ENCODE measurements at places on chromosomes 2 and 18.

- H3K4me1 ChIP-seq, result peaks cover 38% of the 10 kb centered on the region
- no peak for DNase-seq
- H3K27me3 ChIP-seq, result no peaks in the 10 kb centered on the region
- no peak overlapping the region for H3K27ac ChIP-seq
- no peak overlapping the region for H3K4me3 ChIP-seq
- no peaks in the 10 kb centered on the region for H3K36me3 ChIP-seq
Observed at GRCh38 chr2:47891369-47892337, 14.6 kb downstream of the FBXO11 start.

DNA sequence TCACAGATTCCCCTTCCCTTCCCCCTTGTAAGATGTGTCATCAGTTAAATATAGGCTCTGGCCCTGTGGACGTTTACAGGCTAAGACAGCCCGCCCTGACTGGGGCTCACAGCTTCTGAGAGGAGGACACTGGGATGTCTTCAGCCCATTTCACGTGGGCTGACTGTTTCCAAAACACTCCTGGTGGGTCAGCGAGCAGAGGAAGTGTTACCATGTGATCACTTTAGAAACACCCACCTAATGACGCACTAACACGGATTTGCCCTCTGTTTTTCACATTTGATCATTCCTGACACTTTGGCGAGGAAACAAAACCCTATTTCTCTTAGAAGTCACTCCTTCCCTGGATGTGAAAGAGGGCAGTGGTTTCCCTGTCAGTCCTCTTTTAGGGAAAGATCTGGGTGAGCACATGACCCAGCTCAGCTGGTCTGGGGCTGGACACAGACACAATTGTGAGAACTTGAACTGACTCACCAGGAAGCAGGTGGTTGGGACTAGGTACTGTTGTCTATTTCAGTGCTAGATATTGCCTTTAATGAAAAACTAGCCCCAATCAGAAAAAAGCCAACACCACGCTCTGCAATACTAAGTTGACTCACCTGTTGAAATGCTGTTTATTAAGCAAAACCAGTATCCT lies 38.8 kb downstream of the BMP10 start:
- H3K4me3 ChIP-seq, result no peak overlapping the region
- H3K4me1 ChIP-seq, result peaks cover 36% of the 10 kb centered on the region
- H3K36me3 ChIP-seq, result no peaks in the 10 kb centered on the region
- H3K27ac ChIP-seq, result peak overlapping the region; percentile 3

DNA sequence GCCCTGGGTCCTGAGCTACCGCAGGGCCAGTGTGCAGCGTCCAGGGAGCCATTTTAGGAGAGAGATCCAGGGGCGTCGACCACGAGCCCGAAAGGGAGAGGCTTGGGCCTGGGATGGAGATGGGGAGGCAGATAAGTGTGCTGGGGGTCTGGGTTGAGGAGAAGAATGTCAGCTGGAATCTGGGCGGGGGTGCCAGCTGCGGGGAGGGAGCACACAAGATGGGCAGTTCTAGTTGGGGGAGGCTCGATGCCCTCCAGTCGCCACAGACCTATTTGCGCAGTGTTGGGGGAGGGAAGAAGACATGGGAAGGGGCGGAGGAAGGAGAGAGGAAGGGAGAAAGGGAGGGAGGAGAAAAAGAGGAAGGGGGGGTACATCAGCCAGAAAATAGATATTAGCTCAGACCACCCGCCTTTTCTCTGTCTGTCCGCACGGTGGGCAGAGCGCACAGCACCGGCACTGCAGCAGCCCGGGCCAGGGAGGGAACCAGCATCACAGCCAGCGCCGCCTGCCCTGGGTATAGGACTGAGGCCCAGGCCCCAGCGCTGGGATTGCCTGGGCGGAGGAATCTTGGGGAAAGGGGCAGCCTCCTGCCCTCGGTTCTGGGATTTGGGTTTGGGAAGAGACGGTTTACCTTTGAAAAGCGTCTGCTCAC lies 1.9 kb upstream of the HOXD11 start:
- H3K36me3 ChIP-seq, result no peaks in the 10 kb centered on the region
- H3K27ac ChIP-seq, result no peak overlapping the region
- H3K4me1 ChIP-seq, result peaks cover 22% of the 10 kb centered on the region
- DNase-seq, result no peak
- no peak overlapping the region for H3K4me3 ChIP-seq

DNA sequence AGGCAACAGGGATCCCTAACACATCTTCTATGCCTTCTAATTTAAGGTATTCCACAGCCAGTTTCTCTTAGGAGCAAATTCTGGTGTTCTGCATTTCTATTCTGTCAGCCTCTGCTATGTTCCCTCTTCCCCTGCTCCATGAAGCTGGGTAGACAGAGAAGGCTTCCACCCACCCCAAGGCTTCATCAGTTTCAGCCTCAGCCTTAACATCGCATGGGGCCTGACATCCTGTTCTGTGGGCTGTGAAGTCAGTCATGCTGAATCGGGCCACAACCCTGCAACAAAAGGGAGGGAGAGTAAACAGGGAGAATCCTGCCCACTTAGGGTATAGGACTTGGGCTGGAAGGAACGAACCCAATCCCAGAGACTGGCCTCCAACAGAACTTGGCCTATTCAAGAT lies 70.6 kb upstream of the PPM1B start:
- H3K4me1 ChIP-seq, result no peaks in the 10 kb centered on the region
- no peaks in the 10 kb centered on the region for H3K27me3 ChIP-seq
- no peak overlapping the region for H3K4me3 ChIP-seq
- no peak overlapping the region for H3K27ac ChIP-seq
- H3K36me3 ChIP-seq, result no peaks in the 10 kb centered on the region
- DNase-seq, result no peak

DNA sequence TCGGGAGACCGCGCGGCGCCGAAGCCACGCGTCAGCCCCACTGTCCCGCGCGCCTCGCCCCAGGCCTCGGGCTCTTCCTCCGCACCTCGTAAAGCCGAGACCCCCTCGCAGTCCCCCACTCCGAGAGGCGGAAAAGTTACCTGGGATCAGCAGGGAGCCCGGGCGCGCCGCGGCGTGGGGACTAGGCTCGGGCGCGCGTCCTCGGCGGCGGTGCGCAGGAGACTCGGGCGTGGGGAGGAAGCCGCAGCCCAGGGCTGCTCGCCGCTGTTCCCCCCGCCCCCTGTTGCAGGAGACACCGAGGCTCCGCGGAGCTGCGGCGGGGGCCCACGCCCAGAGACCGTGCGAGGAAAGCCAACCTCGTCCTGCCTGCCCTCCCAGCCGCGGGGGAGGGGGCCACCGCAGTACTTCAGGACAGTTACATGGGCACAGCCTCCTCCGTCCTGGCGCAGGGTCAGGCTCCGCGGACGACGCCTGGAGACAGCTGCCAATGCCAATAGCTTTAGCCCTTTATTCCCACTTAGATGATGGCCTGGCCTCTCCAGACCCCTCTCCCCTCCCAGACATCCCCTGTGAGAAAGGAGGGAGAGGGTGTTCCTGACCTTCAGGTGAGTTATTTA lies at the start of gene EPB41L3:
Gene EPB41L3, minus strand, starts transcription at position 225 of the 617 bp plus-strand sequence. CDS start 54,814 bp downstream, outside the sequence.
- H3K27ac ChIP-seq, result no peak within 1 kb of the TSS
- no peaks in the 10 kb centered on the region for H3K27me3 ChIP-seq
- peaks cover 14% of the 10 kb centered on the region for H3K4me1 ChIP-seq
- no peaks in the 10 kb centered on the region for H3K36me3 ChIP-seq
- peak within 1 kb of the TSS; percentile 32 for H3K4me3 ChIP-seq

- H3K27me3 ChIP-seq, result no peaks in the 10 kb centered on the region
- no peak overlapping the region for H3K4me3 ChIP-seq
- peaks cover 12% of the 10 kb centered on the region for H3K4me1 ChIP-seq
- H3K27ac ChIP-seq, result no peak overlapping the region
- DNase-seq, result no peak
Observed at GRCh38 chr18:59885579-59886163, 14.1 kb upstream of the PMAIP1 start.

- H3K27ac ChIP-seq, result no peak overlapping the region
- H3K4me3 ChIP-seq, result no peak overlapping the region
- H3K36me3 ChIP-seq, result no peaks in the 10 kb centered on the region
Observed at GRCh38 chr2:98849113-98849512, 86.9 kb downstream of the CRACDL start.

GRCh38 chr2:72579591-72580180 lies 246.1 kb downstream of the EXOC6B start:
- no peaks in the 10 kb centered on the region for H3K27me3 ChIP-seq
- H3K4me1 ChIP-seq, result no peaks in the 10 kb centered on the region
- no peak for DNase-seq
- no peak overlapping the region for H3K4me3 ChIP-seq

DNA sequence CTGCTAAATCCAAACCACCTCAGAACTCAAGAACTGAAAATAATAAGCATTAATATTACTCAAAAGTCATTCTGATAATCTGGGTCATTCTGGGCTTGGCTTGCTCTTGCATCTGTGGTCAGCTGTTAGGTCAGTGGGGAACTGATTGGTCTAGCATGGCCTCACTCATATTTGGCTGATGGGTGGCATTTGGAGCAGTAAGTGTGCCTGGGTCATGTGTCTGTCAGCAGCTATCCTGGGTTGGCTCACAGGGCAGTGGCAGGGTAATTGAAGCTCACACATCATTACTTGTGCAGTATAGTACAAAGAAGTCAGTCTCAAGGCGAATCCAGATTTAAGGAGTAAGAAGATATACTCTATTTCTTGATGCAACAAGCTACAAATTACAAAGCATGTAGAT lies 9.6 kb downstream of the RPL37A start:
- no peak for DNase-seq
- no peak overlapping the region for H3K27ac ChIP-seq
- H3K4me3 ChIP-seq, result no peak overlapping the region
- no peaks in the 10 kb centered on the region for H3K4me1 ChIP-seq

- no peak overlapping the region for H3K27ac ChIP-seq
- H3K36me3 ChIP-seq, result no peaks in the 10 kb centered on the region
- H3K4me3 ChIP-seq, result no peak overlapping the region
Observed at GRCh38 chr2:207513551-207514257, 16.1 kb upstream of the CREB1 start.

DNA sequence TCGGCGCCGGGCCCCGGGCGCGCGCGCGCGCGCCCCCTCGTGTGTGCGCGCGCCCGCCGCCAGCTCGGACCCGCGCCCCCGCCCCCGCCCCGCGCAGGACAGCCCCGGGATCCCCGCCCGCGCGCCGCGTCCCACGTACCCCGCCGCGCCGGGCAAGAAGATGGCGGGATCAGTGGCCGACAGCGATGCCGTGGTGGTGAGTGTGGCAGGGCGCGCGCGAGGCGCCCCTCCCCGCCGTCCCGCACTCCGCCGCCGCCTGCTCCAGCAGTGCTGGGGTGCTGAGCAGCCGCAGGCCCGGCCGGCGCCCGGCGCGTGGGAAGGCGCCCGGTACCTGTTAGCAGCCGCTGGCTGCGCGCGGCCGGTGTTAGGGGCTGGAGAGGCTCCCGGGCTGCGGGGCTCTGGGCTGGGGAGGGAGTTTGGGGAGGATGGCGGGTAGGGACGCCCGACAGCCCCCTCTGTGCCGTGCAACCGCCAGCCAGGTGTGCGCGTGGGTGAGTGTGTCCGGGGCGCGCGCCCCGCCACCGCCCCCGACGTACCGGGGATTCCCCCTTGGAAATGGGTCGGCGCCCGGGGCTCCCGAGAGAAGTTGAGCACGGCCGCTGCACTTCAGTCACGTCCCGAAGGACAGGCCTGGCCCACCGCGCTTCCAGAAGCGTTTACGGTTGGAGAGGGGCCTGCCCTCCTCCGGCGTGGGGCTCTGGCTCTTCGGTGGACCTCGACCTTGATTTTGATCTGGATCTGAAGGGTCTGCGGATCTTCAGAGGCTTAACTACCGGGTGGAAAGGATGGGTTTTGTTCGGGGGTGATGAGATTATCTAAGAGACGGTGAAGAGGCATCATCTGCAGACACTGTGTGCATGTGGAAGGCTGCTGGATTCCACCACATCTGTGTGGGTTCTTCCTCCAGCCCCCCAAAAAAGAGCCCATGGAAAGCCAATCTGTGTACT lies 697 bp downstream of the LGALSL start:
- H3K27me3 ChIP-seq, result no peaks in the 10 kb centered on the region
- no peaks in the 10 kb centered on the region for H3K36me3 ChIP-seq
- DNase-seq, result peak; percentile 60
- H3K4me1 ChIP-seq, result peaks cover 32% of the 10 kb centered on the region
- peak overlapping the region; percentile 95 for H3K27ac ChIP-seq

DNA sequence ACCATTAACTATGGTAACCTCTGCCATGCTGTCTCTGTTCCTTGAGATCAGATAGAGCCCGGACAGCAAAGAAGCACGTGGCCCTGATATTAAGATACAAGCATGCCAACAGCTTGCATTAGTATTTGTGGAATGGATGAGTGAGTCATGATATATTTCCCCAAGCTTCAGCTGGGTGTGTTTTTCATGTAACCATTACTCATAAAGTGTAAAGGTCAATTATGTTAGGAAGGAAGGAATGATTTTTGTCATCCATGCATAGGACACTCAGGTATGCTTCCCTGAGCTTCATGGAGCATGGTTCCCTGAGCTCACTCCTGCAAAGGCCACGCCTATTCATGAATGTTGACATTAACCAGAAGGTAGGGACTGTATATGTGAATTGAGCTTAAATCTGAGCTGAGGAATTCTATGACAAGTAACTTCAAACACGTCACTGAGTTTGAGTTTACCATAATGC lies 74.6 kb downstream of the ARL4C start:
- H3K27me3 ChIP-seq, result no peaks in the 10 kb centered on the region
- H3K27ac ChIP-seq, result no peak overlapping the region
- no peak overlapping the region for H3K4me3 ChIP-seq

- H3K4me3 ChIP-seq, result no peak overlapping the region
- DNase-seq, result no peak
- H3K36me3 ChIP-seq, result no peaks in the 10 kb centered on the region
- H3K27ac ChIP-seq, result no peak overlapping the region
- no peaks in the 10 kb centered on the region for H3K4me1 ChIP-seq
- H3K27me3 ChIP-seq, result no peaks in the 10 kb centered on the region
Observed at GRCh38 chr2:160783474-160783873, 289.9 kb upstream of the RBMS1 start.

DNA sequence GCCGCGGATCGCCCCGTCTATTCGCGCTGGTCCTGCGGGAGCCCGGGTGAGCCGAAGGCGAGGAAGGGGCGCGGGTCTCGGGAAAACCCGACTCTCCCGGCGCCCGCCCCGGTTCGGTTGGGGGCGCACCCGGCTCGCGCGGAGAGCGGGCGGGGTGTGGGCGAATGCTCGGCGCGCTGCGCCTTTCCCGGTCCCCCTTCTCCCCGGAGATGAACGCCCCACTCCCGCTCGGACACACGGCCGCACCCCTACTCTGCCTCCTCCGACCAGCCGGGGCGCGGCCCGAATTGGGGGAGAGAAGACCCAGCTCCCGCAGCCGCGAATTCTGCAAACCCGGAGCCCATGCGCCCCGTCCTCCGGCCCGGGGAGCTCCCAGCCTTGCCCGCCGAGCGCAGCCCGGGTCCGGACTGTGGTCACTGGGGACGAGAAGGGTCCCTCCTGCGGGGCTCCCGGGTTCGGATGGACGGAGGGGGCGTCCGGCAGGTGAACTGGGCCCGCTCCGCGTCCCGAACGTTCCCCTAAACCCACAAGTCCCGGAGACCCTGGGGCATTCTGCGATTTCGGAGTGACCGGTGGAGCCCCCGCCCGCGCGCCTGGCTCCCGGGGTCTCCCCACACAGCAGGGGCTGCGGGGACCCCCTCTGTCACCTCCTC lies 734 bp downstream of the KCNG2 start:
- H3K27me3 ChIP-seq, result peaks cover 19% of the 10 kb centered on the region
- no peaks in the 10 kb centered on the region for H3K36me3 ChIP-seq
- peaks cover 18% of the 10 kb centered on the region for H3K4me1 ChIP-seq
- DNase-seq, result no peak
- no peak overlapping the region for H3K27ac ChIP-seq
- no peak overlapping the region for H3K4me3 ChIP-seq

Measured in body of pancreas (tissue), 4 donors.